Naive thymus-derived CD8-positive, alpha-beta T cell (primary cell): ENCODE measurements at places on chromosomes 3 and 15.

DNA sequence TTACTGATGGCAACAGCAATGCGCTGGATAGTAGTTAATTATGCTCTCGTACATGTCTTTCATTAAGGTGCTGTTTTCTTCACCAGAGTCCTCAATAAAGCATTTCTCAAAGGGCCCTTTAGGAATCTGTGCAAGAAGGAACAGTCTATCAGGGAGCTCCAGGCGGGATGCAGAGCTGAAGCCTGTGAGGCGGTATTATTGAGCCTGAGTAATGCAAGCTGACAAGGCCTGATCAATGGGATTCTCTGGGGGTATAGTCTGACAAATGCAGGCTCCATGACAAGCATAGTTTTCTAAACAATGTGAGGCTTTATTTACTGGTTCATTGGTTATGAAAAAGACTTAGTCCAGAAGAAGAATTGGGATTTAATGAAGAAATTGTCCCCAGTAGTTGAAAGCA lies 530.9 kb upstream of the CBLB start:
- no peak for DNase-seq

- no peak for DNase-seq
These were observed 23.3 kb downstream of the ST3GAL6 start for GRCh38 chr3:98786364-98787006.

DNA sequence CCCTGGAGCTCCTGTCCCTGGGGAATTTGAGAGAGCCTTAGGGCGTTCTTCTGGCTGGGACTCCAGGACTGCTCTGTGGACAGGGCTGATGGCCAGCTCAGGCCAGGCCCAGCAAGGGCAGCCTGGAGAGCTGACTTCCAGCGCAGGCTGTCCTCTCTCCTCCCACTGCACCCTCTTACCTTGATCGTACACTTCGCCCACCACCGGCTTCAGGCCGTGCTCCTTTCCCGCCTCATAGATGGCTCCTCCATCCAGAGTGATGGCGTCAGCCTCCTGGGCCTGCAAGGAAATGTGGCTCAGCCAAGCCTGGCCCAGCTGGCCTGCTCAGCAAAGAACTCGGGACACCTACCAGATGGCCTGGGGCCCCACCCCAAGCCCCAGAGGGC lies 3.1 kb downstream of the MELTF start:
- no peak for DNase-seq

GRCh38 chr15:69384626-69385598 lies 29.2 kb upstream of the KIF23 start:
- DNase-seq, result no peak

DNA sequence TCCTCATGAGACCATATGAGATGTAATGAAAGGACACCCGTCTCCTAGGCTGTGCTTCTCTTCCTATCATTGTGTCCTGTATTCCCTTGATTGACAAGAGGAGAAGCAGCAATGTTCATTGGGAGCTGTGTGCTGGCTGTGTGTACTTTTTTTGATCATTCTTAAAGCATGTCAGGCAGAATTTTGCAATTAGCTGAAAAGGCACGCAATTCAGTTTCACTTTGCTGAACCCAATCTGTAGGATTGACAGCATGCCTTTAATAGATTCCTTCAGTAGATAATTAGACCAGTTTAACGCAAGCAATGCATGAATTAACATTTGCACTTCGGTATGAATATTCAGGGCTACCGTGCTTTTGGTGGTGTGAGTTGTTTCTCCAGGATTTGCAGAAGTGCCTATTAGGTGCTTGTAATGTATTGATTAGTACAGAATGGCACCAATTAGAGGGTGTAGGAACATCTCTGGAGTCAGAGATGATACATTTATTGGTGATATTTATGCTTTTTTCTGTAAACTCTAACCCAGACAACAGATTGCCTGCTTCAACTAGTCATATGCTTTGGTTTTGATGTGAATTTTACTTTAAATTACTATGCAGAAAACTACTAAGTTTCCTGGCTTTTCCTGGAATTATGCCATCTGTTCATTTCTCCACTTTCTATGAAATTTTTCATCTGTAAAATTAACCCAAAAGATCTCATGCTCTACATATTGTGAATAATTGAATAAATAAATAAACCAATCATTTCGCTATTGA lies 114.3 kb downstream of the NSUN3 start:
- no peak for DNase-seq

GRCh38 chr15:41971089-41971894 lies 1.1 kb downstream of the EHD4 start:
- peak; percentile 77 for DNase-seq

- DNase-seq, result no peak
These were observed 11.0 kb upstream of the KNG1 start for GRCh38 chr3:186705882-186706780.

- DNase-seq, result peak; percentile 77
These were observed at the start of gene DIS3L for GRCh38 chr15:66293419-66294156. Gene DIS3L (plus strand): TSS chr15:66293568. CDS start chr15:66293597, 29 bp downstream.

DNA sequence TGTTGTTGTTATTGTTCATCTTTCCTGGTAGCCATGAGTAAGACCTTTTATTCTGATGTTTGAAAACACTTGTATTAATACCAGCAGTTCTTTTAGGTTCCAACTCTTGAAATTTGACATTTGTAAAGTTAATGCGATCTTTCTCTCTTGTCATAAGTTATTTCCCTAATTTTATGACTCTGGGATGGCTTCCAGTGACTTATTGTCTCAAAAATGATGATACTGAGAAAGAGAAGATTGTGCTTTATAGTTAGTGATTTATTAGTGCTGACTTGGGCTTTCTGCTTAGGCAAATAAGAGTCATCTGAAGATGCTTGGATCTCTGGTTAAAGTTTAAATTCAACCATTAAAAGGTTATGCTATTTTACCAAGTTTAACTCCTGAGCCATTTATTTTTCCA lies 715.2 kb downstream of the GRM7 start:
- no peak for DNase-seq

- no peak for DNase-seq
These were observed 1.8 kb downstream of the ZNF770 start for GRCh38 chr15:34986326-34986725.

- no peak for DNase-seq
These were observed 82.9 kb downstream of the IQSEC1 start for GRCh38 chr3:12990306-12990705.

DNA sequence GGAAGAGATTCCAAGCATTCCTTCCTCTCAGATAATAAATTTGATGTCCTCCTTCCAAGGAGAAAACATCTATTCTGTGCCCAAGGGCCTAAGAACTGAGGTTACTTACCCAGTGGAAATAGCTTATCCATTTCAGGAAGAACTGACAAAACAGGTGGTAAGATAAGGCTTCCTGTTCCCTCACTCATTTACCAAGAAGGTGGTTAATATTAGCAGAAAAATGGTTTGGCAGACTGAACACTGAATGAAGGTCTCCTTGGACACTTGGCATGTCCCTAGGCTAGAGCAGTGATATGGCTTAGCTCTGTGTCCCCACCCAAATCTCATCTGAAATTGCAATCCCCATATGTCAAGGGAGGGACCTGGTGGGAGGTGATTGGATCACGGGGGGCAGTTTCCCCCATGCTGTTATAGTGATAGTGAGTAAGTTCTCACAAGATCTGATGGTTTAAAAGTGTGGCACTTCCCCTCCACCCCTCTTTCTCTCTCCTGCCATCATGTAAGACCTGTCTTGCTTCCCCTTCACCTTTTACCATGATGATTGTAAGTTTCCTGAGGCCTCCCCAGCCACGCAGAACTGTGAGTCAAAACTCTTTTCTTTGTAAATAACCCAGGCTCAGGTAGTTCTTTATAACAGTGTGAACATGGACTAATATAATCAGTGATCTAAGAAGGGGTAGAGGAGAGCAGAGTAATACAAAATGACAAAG lies 127.4 kb downstream of the ST8SIA2 start:
- no peak for DNase-seq

DNA sequence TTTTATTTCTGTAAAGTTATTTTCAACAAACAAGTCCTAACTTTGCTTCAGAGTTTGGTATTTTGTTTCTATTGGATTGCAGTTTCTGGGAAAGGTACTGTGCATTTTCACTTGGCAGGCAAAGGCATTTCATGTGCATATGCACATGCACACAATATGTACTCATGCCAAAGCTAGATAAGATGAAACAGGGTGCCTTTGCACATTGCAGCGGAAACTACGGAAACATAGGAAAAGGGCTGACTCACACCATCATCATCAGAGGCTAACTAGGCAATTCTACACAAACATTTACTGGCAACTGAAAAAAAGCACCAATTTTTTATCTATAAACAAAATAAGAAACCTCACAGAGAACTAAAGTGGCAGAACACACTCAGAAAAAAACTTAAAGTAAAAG lies 550.6 kb upstream of the NECTIN3 start:
- DNase-seq, result no peak

DNA sequence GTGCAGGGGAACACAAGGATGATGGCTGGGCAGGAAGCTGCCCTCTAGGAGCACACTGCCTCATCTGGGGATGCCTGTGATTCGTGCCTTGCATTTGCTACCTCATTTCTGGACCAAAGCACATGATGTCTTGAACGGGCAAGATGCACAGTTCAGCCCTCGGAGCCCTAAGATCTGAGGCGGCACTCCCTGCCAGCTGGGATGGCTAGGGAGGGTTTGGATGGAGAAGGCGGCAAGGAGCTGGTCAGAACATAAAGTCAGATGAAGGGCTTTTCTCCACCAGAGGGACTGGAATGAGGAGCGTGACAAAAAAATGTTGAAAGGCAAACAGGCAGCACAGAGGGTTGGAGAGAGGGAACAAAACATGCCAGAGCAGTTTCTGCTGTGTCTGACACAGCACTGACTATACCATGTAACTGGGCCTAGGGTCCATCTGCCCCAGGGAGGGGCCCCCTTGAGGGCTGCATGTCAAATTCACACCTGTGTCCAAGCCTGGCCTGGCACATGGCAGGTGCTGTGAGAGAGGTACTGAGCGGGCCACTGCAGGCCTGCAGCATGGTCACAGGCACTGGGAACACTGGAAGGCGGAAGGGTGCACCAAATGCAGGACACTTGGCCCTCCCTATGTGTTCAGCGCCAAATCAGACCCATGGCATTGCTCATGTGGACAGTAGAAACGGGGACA lies 21.7 kb downstream of the TMEM43 start:
- DNase-seq, result no peak

DNA sequence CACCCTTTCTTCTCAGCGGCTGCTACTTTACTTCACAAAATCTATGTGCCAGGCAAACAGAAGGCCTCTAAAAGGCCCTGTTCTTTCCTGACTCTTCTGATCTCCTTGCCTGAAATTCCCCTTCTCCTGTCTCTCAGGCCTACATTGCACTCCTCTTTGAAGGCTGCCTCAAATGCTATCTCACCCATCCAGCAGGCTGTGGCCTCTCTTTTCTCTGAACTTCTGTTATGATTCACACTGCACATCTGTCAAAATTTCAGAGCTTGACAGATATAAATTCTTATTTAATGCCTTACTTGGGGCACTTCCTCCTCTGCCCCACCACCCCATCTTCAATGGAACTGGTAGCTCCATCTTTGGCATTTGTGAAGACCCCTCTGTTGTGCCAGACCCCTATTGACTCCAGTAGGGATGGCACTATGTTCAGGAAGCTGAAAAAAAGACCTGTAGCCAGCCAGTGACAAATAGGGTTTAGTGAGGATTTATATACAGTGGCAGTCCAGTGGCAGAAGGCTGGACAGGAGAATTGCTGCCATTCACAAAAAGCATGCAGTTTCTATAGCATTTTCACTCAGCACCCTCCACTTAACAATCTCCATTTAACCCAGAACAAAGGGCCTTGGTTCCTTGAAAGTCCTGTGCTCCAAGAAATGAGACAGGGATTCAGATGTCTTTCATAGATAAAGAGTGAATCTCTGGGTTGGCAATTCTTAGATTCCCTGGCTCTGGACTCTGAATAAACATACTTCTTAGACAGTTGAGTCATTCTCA lies 415.8 kb upstream of the GRM7 start:
- no peak for DNase-seq

DNA sequence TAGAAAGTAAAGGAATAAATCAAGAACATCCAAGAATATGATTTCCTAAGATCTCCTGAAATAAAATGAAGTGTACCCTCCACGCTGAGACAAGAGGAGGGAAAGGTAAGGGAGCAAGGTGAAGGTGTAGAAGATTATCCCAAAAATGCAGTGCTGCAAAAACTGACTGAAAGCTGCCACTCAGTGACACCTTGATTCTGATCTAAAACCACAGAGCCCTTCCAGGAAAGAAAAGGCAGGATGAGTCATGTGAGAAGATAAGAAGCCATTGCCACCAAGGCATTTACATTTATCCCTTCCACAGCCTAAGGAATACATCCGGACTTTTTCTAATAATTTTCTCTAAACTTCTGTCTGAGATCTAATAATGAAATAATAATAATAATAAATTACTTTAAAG lies 49.9 kb downstream of the IGSF11 start:
- no peak for DNase-seq

DNA sequence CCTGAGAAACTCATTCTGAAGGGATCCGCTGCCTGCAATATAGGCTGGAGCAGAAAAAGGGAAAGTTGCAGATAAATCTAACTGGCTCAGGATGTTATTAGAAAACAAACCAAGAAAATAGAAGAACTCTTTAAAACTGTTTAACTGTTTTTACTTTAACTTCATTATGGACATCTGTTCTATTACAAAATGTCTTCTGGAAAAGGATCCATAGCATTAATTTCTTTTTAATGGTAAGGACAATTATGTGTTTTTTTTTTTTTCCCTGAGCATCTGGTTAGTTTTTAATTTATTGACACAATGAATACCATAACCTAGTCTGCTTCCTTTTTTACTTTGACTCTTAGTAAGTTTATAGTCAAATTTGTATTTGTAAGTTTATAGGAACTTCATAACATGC lies 239.5 kb downstream of the NAALADL2 start:
- DNase-seq, result no peak

DNA sequence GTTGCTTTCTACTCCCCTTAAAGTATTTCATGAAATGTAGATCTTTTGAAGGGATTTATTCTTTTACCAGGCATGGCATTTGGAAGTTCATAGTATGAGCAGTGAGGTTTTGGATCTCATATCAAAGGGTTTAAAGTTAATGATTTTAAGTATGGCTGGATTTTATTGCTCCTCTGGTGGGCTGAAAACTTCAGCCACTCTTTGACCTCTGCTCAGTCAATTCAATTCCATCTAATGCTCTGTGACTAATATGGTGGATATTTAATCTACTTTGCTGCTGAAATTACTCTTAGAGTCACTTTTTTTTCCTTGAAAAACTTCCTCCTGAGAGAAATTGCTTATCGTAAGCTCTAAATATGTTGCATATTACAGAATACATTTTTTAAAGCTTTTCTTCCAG lies 218.6 kb downstream of the NR2F2 start:
- no peak for DNase-seq

GRCh38 chr15:96321639-96322535 lies 8.6 kb upstream of the NR2F2 start:
- no peak for DNase-seq

GRCh38 chr3:2940062-2940461 lies 170.1 kb downstream of the IL5RA start:
- no peak for DNase-seq

DNA sequence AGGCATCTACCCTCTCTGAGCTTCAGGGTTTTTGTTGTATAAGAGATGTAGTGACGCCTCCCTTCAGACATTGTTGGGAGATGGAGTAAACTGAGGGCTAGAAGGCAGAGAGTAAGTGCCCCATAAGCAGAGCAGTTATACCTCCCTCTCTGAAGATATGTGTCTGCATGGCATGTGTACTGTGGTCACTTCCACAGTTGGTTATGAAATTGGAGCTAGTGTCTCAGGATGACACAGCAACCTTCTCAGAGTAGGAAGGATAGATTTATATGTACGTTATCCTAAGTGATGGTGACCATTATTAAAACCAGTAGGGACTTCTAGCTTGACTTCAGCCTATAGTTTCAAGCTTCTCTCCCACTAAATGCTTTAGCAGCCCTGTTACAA lies 17.9 kb downstream of the PXK start:
- no peak for DNase-seq
